ENCODE measurements at places on chromosomes 16 and 17.

- DNase-seq = no peak
Measured at GRCh38 chr16:88747588-88748301, 37.3 kb downstream of the PIEZO1 start.

GRCh38 chr16:86277221-86277620 is 233.1 kb upstream of the FOXF1 start:
- no peak for DNase-seq

DNA sequence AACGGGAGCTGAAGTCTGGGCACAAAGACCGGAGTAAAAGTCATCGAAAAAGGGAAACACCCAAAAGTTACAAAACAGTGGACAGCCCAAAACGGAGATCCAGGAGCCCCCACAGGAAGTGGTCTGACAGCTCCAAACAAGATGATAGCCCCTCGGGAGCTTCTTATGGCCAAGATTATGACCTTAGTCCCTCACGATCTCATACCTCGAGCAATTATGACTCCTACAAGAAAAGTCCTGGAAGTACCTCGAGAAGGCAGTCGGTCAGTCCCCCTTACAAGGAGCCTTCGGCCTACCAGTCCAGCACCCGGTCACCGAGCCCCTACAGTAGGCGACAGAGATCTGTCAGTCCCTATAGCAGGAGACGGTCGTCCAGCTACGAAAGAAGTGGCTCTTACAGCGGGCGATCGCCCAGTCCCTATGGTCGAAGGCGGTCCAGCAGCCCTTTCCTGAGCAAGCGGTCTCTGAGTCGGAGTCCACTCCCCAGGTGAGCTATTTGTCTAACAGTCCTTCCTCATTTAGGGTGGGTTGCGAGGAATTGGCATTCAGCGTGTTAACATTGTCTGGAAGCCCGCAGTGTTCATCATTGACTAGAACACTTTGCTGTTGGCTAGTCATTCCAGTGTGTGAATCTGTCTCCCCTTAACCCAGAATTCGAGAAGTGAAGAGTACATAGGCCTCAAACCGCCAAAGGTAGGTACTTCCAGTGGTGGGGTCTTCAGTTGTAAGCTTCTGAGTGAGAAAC is 1.5 kb downstream of the CDK12 start:
- DNase-seq = peak; percentile 0

- DNase-seq = no peak
Measured at GRCh38 chr17:21679256-21680146, 12.8 kb upstream of the KCNJ18 start.

- DNase-seq = no peak
Measured at GRCh38 chr17:56217921-56218320, 64.6 kb downstream of the ANKFN1 start.

DNA sequence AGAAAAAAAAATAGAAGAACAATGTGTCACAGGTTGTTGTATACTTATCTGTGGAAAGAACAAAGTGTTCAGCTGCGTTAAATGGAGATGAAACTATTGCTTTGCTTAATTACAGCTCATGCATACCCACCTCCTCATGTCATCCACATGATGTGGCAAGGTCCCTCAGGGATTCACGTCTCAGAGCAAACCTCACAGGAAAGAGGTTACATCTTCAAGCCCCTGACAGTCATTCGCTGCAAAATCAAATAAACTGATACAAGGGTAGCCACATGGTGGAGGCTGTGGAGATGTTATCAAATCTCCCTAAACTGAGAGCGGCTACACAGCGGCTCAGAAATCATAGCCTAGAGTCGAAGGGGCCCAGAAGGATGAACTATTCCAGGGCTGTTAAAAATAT is 21.1 kb downstream of the GINS3 start:
- DNase-seq = no peak

DNA sequence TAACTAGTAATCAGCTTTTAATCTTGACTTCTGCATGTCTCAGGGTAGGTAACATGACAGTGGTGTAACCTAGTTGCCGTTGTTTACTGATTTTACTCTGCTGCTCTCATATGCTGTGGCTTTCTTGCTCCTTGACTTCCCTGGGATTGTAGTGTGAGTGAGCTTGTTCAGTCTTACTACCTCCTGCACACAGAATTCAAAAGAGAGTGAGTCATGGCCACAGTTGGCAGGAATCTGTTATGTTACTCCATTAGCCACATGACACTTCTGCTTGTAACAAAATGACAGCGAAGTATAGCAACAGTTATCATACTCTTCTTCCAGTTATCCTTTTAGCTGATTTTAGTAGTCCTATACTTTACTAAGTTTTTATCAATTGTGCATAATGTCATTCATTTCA is 18.8 kb downstream of the TNRC6A start:
- peak; percentile 86 for DNase-seq

GRCh38 chr17:32264140-32264799 is 1.4 kb upstream of the RHBDL3 start:
- no peak for DNase-seq

GRCh38 chr16:52649870-52650269 is 102.9 kb upstream of the TOX3 start:
- DNase-seq = no peak

- DNase-seq = peak; percentile 85
Measured at GRCh38 chr16:20899071-20899470, 1.1 kb downstream of the DCUN1D3 start.

DNA sequence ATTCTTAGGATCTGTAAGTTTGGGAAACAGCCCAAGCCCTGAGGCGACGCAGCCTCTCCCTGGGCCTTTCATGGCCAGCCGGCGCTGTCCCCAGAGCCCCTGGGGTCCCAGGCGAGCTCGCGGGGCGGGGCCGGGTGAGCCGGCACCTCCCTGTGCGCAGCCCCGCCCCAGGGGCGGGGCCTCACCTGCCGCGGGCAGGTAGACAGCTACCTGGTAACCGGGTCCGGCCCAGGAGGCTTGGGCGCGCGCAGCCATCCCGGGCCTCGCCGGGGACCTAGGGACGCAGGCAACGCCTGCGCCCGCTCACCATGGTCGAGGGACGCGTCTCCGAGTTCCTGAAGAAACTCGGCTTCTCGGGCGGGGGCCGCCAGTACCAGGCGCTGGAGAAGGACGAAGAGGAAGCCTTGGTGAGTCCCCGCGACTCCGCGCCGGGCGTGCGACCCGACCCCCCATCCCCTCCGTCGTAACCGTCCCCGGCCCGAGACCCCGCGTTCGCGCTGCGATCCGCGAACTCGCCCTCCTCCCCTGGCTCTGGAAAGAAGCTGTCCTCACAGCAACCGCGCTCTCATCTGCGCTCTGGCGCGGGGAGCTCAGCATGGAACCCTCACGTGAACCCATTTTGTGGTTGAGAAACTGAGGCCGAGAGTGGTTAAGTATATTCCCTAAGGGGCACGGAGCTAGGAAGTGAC is at the start of gene ATP2C2:
Gene ATP2C2 (plus strand): TSS at position 231 of the 689 bp plus-strand sequence. CDS start 78 bp downstream, at position 309.
- no peak for DNase-seq

DNA sequence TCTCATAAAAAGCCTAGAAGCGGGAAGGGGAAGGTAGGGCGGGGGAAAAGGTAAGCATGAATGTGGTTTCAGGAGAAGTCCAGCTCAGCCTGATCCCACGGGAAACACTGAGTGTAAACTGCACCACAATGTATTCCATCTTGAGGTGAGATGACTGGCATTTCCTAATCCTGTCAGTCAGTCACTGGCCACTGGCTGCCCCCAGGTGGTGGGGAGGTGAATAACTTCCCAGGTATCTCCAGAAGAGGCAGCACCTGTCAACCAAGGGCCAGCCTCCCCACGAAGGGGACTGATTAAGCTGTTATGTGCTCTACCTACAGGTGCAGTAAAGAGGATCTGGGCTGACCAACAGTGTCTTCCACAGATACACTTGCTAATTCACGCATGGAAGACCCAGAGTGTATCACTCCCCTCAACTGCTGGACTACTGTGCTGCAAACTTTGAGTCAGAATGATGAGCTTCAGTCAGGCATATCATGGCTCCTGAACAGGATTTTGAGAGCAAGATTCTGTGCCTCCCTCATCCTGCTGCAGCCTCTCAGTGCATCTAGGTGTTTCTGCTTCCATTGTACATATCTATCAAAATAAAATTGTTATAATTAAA is 108.5 kb upstream of the CCL2 start:
- DNase-seq = no peak

DNA sequence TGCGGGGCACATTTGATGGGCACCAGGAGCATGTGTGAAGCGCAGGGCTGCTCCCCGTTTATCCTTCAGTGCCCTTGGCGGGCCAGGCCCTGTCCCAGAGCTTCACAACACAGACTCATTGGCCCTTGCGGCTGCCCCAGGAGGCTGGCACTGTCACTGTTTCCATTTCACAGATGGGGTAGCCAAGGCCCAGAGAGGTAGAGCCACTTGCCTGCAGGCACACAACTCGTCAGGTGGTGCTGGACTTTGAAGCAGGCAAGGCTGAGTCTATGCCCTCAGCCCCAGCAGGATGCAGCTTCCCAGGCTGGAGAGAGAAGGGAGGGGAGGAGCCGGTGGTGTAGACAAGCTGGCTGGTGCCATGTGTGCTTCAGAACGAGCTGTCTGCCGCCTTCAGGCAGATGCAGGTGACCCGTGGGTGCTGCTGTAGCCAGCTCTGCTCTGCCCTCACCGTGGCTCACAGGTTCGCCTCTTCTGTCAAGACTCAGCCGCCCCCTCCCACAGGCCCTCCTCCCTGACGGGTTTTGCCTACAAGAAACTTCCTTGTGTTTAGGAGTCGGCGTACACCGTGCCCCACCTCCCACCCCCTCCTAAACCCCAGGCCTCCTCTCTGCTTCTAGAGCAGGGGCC is 232.3 kb upstream of the CIBAR2 start:
- no peak for DNase-seq

DNA sequence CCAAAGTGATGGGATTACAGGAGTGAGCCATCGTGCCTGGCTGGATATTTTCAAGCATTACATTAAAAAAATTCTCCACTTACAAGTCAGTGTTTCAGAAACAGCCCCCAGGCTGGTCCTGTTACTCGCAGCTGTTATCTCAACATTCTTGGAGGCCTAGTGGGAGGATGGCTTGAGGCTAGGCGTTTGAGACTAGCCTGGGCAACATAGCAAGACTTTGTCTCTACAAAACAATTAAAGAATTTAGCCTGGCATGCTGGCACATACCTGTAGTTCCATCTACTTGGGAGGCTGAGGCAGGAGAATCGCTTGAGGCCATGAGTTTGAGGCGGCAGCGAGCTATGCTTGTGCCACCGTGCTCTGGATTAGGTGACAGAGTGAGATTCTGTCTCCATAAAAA is 26.5 kb upstream of the SPNS3 start:
- no peak for DNase-seq

GRCh38 chr16:5333991-5334390 is 236.4 kb upstream of the EEF2KMT start:
- no peak for DNase-seq

DNA sequence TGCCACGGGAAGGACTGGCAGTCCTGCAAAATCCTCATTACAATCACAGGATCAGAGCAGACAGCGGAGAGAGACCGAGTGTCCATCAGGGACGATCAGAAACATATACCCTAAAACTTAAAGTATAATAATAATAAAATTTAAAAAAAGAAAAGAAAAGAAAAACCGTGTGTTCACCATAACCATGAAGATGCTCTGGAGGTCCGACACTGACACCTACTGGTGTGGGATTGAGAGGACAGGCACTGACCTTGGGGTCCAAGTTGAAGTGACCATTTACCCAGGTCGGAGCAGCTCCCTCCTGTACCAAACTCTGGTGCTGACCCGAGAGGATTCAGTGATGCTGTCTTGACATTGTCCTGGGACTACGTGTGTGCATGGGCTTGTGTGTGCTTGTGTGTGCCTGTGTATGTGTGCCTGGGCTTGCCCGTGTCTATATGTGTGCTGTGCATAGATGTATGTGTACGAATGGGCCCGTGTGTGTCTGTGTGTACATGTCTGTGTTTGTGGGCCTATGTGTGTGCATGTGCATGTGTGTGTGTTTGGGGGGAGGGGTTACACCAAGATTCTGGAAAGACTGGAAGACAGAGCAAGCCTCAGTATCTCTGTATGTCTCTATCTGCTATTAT is 10.0 kb upstream of the CD300LD start:
- peak; percentile 17 for DNase-seq

GRCh38 chr17:68085771-68086381 is 50.3 kb downstream of the KPNA2 start:
- no peak for DNase-seq

- DNase-seq = peak; percentile 15
Measured at GRCh38 chr17:5248821-5249479, 14.3 kb upstream of the SCIMP start.

DNA sequence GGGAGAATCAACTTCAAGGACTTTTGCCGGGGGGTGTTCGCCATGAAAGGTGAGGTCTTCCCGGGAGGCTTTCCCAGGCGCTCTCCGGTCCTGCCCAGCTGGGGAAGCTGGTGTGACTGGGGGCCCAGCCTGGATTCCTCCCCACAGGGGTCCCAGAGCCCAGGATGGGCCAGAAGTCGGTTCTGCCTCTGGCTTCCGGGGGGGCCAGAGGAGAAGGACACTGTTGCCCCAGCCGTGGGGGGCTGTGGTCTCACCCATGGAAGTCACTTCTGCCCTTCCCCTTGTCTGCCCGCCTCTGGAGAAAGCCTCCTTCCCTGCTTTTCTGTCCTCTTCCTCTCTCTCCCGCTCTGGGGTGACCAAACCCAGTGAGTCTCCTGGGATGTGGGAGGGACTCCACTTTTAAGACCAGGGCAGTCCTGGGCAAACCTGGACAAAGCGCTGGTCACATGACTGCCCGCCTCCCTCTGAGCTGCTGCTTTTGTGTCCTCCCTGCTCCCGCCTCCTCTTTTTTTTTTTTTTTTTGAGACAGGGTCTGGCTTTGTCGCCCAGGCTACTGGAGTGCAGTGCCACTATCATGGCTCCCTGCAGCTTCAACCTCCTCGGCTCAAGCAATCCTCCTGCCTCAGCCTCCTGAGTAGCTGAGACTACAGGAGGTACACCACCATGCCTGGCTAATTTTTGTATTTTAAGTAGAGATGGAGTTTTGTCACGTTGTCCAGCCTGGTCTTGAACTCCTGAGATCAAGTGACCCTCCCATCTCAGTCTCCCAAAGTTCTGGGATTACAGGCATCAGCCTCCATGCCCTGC is 40.6 kb downstream of the RAB11FIP4 start:
- DNase-seq = no peak

DNA sequence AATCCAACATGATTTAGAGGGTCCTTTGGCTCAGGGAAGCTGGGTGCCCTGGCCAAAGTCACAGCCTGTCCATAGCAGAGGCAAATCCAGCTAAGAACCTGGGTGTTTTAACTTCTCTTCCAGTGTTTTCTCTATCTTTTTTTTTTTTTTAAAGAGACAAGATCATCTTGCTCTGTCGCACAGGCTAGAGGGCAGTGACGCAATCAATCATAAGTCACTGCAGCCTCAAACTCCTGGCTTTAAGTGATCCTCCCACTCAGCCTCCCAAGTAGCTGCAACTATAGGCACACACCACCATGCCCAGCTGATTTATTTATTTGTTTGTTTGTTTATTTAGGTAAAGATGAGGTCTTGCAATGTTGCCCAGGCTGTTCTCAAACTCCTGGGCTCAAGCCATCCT is 14.8 kb upstream of the GRIN2A start:
- DNase-seq = no peak

- DNase-seq = peak; percentile 28
Measured at GRCh38 chr17:53516636-53517035, 306.1 kb upstream of the KIF2B start.

- no peak for DNase-seq
Measured at GRCh38 chr17:44233582-44233981, 14.1 kb upstream of the UBTF start.

Measured in fibroblast of upper back skin (primary cell).